ENCODE measurements at places on chromosomes 7 and 10. TPM values are rescaled to one million over a fixed set of nuclear protein-coding genes. Genes with fewer than 3 reads are reported as not detected.

The TBX20 gene
- total RNA-seq = not detected

The CALHM2 gene
- total RNA-seq = 11.4 TPM

The CYP2E1 gene
- total RNA-seq = 18.1 TPM

The ITGA8 gene
- total RNA-seq = 0.66 TPM

- no peaks in the 10 kb centered on the region for H3K27me3 ChIP-seq
- H3K36me3 ChIP-seq = no peaks in the 10 kb centered on the region
- no peaks in the 10 kb centered on the region for H3K4me1 ChIP-seq
- H3K27ac ChIP-seq = no peak overlapping the region
- H3K4me3 ChIP-seq = no peak overlapping the region
- DNase-seq = no peak
These were observed 118.7 kb downstream of the MAD1L1 start for GRCh38 chr7:2114052-2114451.

DNA sequence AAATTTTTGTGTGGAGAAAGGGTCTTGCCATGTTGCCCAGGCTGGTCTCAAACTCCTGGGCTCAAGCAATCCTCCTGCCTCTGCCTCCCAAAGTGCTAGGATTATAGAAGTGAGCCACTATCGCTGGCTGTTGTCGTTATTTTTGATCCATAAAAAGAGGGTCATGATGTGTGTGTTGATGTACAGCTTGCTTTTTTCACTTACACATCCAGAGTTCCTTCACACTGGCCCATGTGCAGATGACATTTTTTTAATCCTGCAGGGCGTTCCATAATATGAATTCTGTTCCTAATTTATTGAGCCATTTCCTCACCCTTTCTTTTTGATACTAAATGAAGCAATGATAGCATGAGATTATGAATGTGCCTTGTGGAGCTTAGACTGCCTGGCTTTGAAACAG is 40.8 kb downstream of the GRK5 start:
- no peak overlapping the region for H3K27ac ChIP-seq
- DNase-seq = no peak
- H3K27me3 ChIP-seq = no peaks in the 10 kb centered on the region
- peaks cover 7% of the 10 kb centered on the region for H3K4me1 ChIP-seq
- no peaks in the 10 kb centered on the region for H3K36me3 ChIP-seq
- no peak overlapping the region for H3K4me3 ChIP-seq

DNA sequence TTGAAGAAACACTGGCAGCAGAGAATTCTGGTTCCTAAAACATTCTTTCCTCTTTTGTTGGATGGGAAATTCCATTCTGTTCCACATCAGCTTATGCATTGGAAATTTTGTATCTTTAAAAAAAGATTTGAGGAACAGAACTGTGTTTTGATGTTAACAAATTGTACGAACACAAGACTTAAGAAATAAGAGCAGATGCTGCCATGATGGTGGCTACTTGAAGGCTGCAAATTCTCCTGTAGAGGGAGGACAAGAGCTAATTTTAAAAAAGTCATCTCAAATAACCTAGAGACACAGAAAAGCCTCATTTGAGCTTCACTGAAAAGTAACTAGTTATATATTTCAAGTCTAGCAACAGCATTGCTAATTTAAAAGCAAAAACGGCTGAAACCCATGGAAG is 29.8 kb downstream of the NDUFB2 start:
- no peaks in the 10 kb centered on the region for H3K36me3 ChIP-seq
- no peaks in the 10 kb centered on the region for H3K27me3 ChIP-seq
- DNase-seq = no peak
- no peak overlapping the region for H3K4me3 ChIP-seq
- no peak overlapping the region for H3K27ac ChIP-seq

DNA sequence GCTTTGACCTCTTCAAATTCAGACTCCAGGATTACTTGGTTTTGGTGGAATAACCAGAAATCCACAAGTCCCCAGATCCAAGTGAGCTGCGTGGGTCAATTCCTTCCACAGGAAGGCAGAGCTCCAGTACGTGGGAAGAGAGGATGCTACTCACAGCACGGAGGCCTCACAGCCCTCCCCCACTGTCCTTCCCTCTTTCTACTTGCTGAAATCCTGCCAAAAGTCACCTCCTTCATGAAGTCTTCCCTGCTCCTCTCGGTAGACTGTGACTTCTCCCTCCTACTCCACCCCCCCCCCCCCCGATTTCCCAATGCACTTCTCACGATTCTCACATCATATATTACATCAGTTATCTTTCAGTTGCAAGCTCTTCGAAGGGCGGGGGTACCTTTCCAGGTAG is 12.3 kb downstream of the CAMK2G start:
- DNase-seq = no peak
- peaks cover 5% of the 10 kb centered on the region for H3K36me3 ChIP-seq
- H3K27me3 ChIP-seq = no peaks in the 10 kb centered on the region
- H3K4me3 ChIP-seq = no peak overlapping the region
- no peaks in the 10 kb centered on the region for H3K4me1 ChIP-seq
- no peak overlapping the region for H3K27ac ChIP-seq

GRCh38 chr7:28155964-28156363 is 24.6 kb downstream of the JAZF1 start:
- no peak overlapping the region for H3K4me3 ChIP-seq
- peak; percentile 49 for DNase-seq
- H3K36me3 ChIP-seq = no peaks in the 10 kb centered on the region
- peaks cover 33% of the 10 kb centered on the region for H3K4me1 ChIP-seq
- no peak overlapping the region for H3K27ac ChIP-seq

DNA sequence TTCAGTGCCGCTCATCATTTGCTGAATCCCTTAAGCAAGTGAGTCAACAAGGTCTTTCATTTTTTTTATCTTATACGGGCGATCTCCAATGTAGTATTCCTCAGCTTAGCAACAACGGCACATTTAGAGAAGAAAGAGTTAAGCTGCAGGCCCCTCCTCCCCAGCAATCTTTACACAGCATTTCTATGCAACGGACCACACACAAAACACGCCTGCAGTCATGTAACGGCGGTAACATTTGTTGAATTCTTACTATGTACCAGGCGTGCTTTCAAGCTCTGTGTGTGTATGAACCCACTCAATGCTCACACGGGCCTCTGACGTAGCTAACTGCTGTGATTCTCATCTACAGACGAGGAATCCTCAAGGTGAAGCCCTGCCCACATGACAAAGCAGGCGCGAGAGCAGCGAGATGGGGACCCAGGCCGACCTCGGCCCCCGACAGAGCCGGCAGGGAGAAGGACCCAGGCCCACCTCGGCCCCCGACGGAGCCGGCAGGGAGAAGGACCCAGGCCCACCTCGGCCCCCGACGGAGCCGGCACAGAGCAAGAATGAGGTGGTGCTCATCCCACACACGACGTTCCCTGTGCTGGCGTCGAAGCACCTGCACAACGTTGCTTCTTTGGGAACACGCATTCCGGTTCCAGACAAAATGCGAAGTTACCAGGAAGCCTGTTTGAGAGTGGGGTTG is 240.7 kb downstream of the ZMYND11 start:
- H3K4me1 ChIP-seq = no peaks in the 10 kb centered on the region
- no peaks in the 10 kb centered on the region for H3K27me3 ChIP-seq
- H3K36me3 ChIP-seq = no peaks in the 10 kb centered on the region
- no peak overlapping the region for H3K27ac ChIP-seq
- no peak overlapping the region for H3K4me3 ChIP-seq
